Thoracic aorta (tissue), 2 donors: ENCODE measurements at places on chromosomes 1 and 21. TPM values are rescaled to one million over a fixed set of nuclear protein-coding genes. Genes with fewer than 3 reads are reported as not detected.

GRCh38 chr1:248849152-248849551 lies 9.7 kb downstream of the ZNF692 start:
- no peak for DNase-seq

- no peak for DNase-seq
Measured at GRCh38 chr1:31485166-31485565, 72.2 kb downstream of the SERINC2 start.

CD5L gene
- total RNA-seq: not detected

DNA sequence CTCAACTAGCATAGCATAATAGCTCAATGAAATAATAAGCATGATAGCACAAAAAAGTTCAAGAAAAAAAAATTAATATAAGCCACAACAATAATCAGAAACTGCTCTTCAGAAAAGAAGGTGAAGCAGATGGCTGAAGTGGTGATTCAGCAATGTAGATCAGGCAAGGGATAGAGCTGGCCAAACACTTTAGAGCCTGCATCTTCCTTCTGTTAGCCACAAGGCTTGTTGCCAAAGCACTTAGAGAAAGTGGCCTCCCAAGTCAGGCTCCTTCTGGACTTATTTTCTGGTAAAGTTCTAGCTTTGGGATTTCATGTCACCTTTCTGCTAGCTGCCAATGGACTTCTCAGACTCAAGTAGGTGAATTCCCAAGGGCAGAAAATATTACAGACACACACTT lies 60.3 kb upstream of the C1orf87 start:
- DNase-seq: no peak

DNA sequence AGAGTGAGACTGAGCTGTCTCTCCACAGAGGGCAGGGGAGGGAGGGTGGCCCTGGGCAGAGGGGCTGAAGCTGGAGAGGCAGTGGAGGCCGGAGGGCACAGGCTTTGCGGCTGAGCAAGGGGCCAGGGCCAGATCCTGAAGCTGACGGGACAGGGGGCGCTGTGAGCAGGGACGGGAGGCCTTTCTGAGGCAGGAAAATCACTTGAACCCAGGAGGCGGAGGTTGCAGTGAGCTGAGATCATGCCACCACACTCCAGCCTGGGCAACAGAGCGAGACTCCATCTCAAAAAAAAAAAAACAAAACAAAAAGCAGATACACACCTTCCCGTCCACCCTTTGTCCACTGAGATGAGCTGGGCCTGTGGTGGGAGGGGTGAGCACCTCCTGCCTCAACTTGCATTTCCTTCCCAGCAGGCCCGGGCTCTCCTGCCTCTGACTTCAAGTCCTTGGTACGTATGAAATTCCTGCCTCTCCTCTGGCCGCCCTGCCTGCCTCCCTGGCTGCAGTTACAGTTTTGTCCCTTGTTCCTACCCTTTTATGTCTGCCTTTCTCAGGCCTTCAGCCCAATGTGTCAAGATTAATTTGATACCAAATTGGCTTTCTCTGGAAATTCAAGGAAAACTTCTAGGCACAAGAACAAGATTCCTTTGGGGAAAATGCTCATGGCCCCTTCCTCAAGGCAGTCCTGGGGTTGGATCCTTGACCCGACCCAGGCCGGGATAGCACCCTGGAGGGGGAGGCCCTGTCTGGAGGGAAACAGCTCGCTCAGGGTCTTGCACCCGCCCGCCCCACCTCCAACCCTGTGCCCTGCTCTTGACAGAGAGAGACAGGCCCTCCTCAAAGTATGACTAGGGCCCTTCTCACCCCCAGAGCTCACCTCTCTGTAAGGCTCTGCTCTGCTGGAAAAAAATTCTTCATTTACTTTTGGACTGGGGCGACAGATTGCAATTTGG lies 11.2 kb upstream of the ADAMTSL4 start:
- DNase-seq: no peak

CD1D gene
- total RNA-seq: 1.9 TPM

OR14K1 gene
- not detected for total RNA-seq

LRP8 gene
- 24.1 TPM for total RNA-seq

DNA sequence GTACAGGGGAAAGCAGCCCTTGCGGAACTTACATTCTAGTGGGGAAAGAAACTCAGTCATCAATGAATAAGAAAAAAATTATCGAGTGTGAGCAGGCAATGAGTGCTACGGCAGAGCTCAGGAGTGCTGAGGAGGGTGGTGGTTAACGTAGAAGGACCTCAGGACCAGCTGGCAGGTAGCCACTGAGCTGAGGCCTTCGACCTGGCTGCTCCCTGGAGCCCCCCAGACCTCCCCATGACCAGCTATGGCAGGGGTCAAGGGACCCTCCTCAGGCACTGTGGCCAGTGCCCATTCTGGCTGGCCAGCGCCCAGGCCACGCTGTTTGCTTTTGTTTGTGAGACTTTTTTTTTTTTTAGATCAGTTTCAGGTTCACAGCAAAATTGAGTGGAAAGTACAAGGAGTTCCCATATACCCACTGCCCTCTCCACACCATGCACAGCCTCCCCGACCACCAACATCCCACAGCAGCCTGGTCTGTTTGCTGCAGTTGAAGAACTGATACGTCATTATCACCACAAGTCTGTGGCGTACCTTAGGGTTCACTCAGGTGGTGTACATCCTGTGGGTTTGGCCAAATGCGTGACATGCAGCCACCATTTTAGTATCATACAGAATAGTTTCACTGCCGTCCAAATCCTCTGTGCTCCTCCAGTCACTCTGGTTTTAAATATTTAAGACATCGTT lies 11.8 kb upstream of the TTC22 start:
- DNase-seq: no peak

DNAH14 gene
- 2.6 TPM for total RNA-seq

PGLYRP4 gene
- not detected for total RNA-seq

CFHR1 gene
- not detected for total RNA-seq

DNA sequence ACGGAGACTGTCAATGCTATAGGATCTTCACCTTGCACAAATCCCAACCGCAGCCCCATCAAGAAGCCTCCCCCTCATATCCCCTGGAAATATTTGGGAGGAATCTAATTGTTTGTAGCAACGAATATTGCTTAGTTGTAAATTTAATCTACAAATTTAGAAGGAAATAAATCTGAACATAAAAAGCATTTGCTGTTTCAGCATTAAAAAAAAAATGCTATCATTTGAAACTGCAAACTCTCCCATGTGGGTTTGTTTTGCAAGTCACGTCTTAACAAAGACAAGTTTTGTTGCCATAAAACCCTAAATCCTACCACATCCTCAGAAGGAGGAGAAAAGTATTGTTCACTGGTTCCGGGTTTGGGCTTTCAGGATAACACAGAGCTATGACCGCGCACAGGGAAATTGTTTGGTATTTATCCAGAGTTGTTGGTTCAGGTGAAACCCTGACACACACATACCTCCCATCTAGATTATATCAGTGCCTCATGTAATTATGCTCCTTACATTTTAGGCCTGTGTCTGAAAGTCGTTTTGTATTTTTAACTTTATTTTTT lies 279.6 kb downstream of the TM2D1 start:
- no peak for DNase-seq

DNA sequence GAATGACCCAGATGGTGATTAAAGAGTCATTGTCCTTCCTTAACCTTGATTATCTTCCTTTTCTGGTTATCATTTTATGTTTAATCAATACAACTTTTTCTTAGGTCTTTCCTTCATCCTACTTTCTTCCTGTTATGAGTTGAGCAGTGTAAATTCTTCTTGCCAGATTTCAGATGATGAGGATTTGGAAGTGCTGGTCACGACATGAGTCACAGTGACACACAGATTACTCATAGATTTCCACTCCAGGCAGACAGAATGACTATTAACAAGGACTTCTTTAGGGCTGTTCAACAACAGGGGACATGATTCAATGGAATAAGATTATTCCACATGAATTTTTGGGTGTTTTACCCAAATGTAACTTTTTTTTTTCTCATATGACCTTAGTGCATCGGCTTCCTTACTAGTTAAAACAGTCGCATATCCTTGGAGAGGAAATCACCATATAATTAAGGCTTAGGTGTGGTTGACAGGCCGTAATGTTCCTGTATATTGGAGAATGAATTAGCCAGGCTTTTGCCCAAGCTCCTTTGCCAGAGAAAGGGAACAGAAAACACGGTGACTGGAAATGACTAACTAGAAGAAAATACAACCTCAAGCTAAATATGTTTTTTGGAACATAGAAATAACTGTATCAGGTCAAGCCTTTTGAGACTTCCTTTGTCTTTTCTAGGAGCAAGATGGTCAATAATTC lies 44.2 kb downstream of the PRRX1 start:
- DNase-seq: no peak

ASTN1 gene
- total RNA-seq: 0.41 TPM

MYOC gene
- 37.2 TPM for total RNA-seq

DNA sequence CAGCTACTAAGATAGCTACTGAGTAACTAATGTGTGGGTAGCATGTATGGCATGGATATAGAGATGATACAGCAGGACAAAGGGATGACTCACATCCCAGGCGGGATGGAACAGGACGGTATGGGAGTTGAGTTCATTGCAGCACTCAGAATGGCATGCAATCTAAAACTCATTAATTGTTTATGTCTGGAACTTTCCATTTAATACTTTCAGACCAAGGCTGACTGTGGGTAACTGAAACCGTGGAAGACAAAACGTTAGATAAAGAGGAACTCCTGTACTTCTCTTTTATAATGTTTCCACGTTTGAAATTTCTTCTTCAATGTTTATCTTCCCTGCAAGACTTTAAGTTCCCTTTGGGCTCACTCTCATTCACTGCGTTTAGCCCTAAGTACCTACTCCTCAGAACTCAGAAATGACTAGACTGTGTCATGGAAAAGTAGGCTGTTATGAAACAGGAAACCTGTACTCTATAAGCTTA lies 151.9 kb downstream of the MAGI3 start:
- DNase-seq: no peak

DNA sequence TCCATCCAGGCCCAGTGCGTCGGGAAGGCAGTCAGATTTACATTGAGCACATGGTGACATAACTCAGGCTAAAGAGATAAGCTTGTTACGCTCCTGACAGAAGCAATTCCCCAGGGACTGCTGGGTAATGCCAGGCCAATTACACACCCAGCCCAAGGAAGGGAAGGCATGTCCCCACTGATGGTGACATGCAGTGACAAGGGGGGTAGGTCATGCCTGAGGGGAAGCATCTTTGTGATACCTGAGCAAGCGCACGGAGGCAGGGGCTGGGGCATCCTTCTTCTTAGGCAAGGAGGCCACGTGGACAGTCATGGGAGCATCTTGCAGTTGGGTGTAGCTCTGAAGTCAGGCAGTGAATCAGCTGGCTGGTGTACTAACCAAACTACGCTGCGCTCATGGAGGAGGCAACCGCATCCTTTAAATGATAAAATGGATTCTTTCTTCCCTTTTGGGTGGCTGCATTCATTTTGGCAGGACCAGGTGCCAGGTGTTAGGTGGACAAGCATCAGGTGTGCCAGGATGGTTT lies 39.6 kb upstream of the GRIK3 start:
- DNase-seq: no peak

DNA sequence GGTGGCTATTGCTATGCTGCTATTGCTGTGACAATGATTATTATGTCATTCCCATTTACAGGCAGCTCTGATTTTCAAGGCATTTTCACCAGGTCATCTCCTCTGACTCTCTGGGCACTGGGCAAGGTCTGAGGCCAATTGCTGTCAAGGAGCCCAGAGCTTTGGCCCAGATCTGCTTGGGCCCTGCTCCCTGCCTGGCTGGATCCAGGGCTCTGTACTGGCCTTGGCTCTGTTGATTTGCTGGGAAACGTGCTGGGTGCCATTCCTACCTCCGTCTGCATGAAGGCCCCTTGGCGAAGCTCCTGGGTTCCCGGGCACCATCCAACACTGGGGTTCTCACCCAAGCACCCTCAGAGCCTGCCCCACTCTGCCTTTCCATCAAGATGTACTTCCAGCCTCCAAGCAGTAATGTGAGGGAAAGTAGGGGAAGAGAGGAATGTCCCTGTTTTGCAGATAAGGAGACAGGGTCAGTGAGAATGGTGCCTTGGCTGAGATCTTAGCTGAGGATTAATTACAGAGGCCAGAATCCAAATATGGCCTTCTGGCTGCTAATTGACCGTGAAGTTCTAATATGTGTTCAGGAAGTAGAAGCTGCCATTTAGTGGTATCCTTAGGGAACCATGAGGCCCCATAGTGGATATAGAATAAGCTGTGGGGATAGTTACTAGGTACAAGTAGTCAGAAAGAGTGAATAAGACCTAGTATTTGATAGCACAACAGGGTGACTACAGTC lies 63.9 kb downstream of the HTR6 start:
- no peak for DNase-seq

PTPN22 gene
- 6.6 TPM for total RNA-seq

DNA sequence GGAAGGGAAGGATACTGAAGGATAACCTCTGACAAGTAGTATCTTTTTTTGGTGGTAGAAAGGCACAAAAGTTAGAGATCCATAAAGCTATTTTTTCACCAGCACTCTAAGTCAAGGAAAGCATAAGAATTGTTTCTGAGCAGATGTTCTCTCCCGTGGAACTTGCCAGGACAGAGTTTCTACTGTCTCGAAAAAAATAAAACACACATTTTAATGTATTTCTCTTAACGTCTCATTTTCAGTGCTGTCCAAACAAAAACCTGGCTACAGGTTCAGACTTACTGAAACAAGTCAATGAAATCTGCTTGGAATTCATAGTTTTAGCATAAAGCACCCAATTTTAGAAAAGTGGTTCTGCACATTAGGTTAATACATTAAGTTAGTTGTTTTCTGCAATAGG lies 338.3 kb downstream of the LTN1 start:
- DNase-seq: no peak

GRCh38 chr1:115408533-115408932 lies 70.5 kb upstream of the NGF start:
- no peak for DNase-seq

FAM167B gene
- 6.1 TPM for total RNA-seq

GRCh38 chr1:200165493-200166220 lies 138.1 kb downstream of the NR5A2 start:
- no peak for DNase-seq

RAB42 gene
- total RNA-seq: 0.95 TPM

DNA sequence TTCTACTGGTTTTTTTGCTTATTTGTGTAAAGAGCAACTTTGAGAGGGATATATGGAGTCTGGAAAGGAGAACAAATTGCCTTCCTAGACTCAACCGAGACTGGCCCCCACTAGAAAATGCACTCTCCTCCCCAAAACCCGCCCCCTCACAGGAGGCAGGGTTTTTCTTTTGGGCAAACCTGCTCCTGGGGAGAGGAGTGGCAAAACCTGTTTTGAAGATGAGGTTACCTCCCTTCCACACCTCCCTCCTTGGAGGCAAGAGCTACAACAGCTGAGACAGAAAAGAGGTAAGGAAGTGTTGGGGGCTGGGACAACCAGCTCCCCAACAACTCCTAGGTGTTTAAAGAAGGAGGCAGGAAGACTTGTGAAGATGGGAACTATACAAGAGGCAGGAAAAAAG lies at the start of gene BNIPL:
BNIPL (plus strand) TSS at position 231 of the 400 bp plus-strand sequence; CDS start at position 371, 140 bp downstream.
- no peak for DNase-seq

GRCh38 chr1:9691108-9691445 lies 39.5 kb downstream of the PIK3CD start:
- DNase-seq: no peak

DNA sequence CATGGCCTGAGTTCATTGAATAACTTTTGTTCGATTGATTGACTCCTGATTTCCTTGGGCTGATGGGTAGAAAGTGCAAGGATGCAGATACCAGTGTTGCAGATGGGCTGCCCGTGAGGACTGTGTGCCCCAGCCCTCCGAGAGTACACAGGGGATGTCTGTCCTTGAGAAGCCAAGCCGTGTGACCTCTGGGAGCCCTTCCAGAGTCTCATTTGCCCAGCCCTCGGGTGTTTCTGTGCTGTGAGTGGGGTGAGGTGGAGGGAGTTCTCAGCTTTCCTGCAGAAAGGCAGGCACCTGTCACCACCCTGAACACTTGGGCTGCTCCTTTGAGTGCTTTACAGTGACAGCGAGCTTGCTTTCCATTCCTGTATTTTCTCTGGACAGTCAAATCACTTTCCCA lies 96.4 kb upstream of the CACNA1E start:
- no peak for DNase-seq
